IPS DF 6.9 (cell line): ENCODE measurements at places on chromosomes 3 and 15.

DNA sequence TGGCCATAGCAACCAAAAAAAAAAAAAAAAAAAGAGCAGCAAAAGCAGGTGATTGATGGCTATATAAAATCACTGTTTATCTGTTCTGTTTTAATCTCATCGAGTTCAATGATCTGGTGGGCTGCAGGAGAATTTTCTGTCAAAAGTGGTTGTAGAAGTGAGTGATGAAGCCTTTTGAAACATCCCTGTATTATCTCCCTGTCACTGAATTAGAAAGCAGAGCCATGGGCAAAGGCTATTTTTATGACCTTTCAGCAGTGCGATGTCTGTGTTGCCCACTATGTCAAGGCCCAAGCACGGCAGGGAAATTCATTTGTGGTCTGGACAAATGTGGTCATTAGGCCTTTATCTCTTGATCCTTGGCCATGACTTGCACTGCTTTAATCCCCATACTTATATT lies 59.9 kb downstream of the OTOL1 start:
- DNase-seq, result no peak

- no peak for DNase-seq
These were observed 237.8 kb upstream of the GADL1 start for GRCh38 chr3:31132132-31132769.

DNA sequence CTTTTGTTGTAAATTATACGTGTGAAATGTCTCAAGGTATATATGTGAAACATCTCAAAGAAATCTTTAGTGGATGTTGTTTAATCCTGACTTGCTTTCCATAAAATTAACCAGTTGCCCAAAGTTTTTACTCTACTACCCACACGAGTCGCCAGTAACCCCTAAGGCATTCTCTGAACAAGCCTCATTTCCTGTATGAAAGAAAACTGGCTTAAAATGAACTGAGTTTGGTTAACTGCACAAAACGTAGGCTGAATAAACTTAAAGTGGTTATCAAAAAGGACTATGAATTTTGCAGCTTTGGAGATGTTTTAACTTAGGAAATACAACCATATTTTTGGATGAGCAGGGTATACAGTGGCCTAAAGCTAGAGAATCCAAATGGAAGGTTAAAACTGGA lies 2.7 kb upstream of the APPL1 start:
- DNase-seq, result no peak

DNA sequence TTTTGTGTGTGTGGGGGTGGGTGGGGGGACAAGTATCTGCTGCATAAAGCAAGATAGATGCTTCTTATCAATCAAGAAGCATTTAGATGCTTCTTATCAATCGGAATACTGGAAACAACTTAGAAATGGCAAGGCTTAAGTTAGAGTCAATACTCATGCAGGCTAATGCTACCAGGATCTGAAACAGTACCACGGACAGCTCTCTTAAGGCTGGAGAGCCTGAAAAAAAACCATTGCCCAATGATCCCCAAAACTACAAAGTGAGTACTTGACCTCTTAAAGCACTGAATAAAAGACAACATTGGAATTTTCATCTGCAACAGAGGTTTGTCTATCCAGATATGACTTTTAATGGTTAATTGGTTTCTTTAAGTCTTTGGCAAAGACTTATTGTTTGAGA lies 262.3 kb downstream of the GAP43 start:
- no peak for DNase-seq

- DNase-seq, result no peak
These were observed 60.4 kb downstream of the TFG start for GRCh38 chr3:100769693-100770092.

DNA sequence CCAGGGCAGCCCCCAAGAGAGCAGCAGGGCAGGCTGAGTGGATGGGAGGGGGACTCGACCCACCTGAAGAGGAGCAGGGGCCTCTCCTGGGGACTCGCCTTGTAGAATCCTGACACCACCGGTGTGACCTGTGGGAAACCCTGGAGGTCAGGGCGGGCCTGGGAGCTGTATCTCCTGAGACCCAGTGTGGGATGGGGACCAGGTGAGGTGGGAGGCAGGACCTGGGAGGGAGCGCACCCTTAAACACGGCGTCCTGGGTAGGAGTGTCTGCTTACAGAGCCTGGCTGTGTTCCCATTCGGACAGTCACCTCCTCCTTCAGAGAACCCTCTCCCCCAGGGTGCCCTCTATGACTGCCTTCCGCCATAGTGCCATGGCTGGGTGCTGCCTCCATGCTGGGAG lies 27.1 kb downstream of the C15orf39 start:
- DNase-seq, result no peak
